ENCODE measurements at places on chromosomes 5 and 9.

GRCh38 chr5:54148067-54148845 is 162.1 kb downstream of the ARL15 start:
- no peak for DNase-seq

DNA sequence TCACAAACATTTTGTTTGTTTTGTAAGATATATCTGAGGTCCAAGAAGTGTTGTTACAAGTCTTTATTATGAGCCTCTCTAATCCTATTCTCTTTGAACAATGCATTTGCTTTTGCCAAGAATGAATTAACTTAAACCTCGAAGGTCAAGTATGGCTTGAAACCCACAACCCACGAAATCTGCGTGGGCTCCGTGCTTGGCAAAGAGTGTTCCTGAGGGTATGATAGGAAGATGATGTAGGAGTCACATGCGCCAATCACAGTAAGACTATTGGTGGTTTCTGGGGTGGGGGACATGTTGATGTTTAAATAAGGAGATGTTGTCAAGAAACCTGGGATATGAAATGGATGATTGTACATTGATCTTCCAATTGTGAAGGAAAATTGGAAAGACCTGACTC is 330.8 kb upstream of the RFX3 start:
- DNase-seq, result no peak

DNA sequence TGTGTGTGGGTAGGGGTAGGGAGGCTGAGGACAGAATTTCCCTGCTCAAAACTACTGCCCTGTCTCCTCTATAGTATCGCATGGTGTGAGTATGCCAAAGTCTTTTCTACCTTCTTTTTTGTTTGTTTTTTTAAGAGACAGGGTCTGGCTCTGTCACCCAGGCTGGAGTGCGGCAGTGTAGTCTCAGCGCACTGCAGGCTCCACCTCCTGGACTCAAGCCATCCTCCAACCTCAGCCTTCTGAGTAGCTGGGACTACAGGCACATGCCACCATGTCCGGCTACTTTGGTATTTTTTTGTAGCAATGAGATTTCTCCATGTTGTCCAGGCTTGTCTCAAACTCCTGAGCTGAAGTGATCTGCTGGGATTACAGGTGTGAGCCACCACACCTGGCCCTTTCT is 2.5 kb downstream of the SRP19 start:
- DNase-seq, result no peak

DNA sequence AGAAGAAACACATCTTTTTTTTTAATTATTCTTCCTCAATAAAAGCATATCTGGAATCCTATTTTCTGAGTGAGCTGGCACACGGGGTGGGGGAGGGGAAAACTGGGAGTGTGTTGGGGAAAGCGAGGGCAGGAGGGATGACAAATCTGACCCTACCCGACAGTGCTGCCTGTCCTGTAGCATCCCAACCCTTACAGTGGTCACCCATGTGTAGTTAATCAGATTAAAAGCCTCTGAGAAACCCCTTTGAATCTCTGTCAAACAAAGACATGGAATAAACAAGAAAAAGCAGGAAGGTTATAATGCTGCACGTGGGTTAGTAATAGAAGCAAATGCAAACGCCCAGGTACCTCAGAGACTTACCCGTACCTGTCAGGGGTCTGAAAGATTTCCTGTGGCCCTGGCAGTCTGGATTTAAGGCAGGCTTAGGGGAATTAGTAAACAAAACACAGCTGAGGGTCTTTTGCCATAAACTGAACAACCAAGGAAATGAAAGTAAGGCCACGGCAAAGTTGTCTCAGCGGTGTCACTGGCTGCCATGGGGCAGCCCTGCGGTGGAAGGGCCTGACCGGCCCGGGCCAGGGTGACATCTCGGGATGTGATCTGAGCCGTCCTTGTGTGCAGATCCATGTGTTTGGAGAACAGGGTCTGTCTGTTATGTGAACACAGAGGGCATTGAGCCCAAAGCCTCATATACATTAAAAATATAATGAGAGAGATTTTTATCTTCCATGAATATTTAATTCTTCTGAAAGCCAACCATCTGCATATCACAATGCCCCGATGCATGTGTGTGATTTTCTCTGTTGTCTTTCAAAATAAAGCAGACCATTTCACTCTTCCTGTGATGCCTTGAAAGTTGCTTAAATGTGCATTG is 308.2 kb downstream of the ZNF608 start:
- no peak for DNase-seq

DNA sequence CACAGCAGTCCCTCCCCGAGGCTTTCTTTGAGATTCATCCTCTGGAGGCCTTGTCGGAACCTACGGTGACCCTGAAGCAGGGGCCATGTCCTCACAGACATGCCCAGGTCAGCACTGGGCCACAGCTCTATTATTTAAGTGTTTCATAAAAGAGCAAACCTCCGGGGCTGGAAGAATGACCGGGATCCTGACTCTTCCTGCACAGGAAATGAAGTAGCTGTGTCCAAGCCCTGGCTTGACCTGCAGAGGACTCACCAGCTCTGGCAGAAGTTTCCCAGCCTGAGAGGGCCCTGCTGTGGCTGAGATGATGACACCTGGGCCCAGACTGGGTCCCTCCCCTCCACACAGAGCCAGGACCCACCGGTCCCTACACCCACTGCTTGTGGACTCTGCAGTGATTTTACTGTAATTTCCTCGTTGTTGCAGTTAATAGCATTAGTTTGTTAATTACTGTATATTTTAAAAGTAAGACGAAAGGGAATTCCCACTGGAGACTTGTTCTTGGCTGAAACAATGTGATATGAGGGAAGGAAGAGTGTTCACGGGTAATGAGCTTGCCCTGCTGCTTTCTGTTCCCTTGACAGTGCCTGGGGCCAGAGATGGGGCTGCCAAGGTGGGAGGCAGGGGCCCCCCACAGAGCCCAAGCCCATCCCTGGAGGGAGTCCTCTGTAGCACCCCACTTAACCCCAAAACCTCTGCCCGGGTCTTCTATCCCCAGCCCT is 72.2 kb downstream of the PCDH1 start:
- no peak for DNase-seq

Data from midbrain (tissue), 1 donor.